Activated T-helper 1 cell treated with anti-CD3 and anti-CD28 coated beads, Interleukin-2, amount 50 U/mL, for 16 hours (primary cell): ENCODE measurements at places on chromosomes 13 and 19.

DNA sequence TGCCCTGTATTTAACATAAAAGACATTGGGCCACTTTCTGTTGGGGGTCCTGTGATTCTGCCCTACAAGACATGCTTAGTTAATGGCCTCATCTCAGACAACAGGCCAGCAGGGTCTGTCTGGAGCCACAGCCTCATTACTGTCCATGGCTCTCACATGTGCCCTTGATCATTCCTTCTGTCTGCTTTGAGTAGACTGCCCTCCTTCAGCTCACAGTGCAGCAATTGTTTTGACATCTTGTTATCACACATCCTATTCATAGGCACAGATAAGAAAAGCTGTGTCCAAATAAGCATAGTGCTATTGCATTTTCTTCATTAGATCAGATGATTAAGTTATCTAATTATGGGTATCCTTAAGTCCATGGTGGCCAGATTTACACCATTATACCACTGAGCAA, 127.9 kb downstream of the KCTD12 start:
- DNase-seq = no peak

GRCh38 chr19:9139609-9140158, 513 bp upstream of the ZNF317 start:
- DNase-seq = no peak

GRCh38 chr19:2345794-2346663, 14.0 kb upstream of the TMPRSS9 start:
- DNase-seq = no peak

GRCh38 chr13:106284358-106284757, 251.1 kb downstream of the EFNB2 start:
- DNase-seq = no peak

DNA sequence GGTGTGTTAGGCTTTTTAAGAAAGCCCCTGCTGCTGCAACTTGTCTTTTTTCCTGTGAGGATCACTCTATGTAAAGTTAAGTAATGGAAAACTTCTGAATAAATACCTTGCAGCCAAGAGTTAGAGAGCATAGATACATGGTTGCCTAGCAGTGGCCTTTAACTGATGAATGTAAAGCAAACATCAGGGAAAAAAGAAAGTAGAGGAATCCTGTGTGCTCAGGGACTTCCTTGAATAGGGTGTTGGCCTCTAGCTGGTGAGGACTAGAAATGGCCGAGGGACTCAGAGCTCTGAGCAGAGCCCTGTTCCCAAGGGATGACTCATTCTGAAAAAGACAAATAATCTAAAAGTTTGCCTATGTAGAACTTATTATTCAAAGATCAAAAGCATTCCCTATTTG, 135.7 kb downstream of the MIPEP start:
- DNase-seq = no peak

GRCh38 chr13:76470991-76471390, 415.2 kb downstream of the KCTD12 start:
- DNase-seq = no peak

GRCh38 chr13:50645092-50645491, 198.4 kb downstream of the DLEU7 start:
- no peak for DNase-seq

DNA sequence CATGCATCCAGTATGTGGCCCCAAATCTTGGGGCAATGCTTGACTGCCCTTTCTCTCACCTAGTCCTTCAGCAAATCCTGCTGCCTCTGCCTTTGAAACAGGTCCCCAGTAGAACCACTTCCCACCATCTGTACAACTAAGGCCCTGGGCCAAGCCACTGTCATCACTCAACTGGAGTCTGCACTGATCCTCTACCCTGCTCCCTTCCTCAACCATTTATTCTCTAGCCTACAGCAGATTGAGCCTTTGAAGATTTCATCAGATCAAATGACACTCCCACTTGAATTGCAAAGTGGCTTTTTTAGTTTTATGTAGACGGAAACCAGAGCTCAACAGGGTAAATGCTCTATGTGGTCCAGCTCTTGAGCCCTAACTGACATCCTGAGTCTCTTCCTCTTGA, 43.5 kb downstream of the ATP8A2 start:
- DNase-seq = no peak

DNA sequence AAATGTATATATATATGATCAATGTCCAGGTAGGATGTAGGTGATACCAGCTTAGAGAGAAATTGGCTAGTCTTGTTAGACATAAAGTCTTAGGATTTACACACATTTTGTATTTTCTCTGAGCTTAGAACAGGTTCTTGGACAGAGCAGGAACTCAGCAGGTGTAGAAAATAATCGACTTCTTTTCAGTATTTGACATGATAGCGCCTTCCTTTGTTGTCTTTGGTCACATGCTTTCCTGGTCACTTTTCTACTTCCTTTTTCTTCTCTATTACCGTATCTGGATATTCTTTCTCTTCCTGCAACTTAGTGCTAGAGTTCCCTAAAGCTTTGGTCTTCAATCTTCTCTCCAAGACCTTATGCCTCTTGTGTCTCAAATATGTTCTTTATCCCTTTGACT, 107.4 kb downstream of the LRCH1 start:
- DNase-seq = no peak

DNA sequence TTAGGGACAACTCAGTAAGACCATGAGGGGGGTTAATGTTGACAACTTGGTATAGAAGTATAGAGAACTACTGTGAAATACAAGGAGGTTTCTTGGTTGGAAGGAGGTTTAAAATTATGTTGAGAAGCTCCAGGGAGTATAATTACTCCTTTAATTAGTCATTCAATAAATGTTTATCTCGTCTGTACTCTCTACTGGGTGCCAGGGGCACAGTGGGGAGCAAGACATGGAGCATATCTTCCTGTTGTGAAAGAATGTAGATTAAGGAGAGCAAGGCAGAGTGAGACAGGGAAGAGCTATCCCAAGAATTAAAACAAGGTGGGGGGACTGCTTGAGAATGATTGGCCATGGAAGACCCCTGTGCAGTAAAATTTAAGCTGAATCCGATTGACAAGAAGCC, 33.7 kb upstream of the TDRD3 start:
- DNase-seq = no peak

DNA sequence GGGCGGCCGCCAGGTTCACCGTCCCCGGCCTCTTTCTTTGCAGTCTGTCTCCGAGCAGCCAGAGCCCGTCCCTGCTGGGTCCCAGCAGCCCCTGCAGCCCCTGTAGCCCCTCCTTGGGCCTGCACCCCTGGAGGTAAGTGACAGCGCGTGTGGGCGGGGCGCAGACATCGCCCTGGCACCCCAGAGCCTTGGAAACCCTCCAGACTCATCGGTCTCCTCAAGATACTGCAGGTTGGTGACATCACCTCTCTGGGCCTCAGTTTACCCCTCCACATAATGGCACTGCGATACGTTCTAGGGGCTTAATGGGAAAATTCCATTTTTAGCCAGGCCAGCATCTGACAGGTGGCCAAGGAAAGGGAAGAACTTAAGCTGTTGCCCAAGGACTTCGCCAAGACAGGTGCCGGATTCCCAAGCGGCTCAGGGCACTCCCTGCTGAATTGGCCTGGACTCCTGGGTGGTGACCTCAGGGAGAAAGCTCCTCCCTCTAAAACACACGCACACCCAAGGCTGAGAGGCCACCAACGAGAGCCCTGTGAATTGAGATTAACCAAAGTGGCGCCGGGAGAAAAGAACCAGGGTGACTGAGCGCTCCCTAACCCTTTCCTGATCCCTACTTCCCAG, 13.1 kb downstream of the MAST3 start:
- DNase-seq = no peak

- no peak for DNase-seq
These were observed 19.5 kb downstream of the MAN2B1 start for GRCh38 chr19:12647047-12647446.

- no peak for DNase-seq
These were observed 150.6 kb downstream of the GPC6 start for GRCh38 chr13:93377196-93377595.

DNA sequence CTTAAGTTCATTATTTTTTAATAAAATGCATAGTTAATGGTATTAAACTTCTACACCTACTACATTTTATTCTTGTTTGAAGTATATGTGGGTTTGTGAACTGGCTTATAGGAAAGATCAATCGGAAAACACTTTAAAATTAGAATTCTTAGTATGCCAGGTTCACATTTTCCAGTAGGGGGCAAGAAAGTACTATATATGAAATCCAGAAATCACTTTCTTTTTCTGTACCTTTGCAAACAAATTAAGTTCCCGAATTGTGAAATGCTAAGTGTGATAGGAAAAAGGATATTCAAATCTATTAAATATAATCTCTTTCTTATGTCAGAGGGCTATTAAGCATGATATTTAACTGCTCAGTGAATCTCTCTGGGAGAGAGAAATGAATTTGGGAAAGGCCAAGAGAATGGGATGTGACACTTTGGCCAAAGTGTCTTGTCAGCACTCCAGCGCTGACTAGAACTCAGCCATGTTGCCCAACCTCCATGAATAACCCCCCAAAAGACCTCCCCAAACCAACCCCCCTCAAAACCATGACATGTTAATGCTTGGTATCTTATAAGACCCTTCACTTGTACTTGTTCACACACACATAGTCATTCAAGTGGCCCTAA, 122.6 kb upstream of the SLC10A2 start:
- DNase-seq = no peak
